Cortex of kidney (tissue), 1 donor: ENCODE measurements at places on chromosomes 16 and 17.
A peak's percentile ranks its signal among the peaks of the same experiment; 100 is the strongest.

- no peak for DNase-seq
Measured at GRCh38 chr17:4411201-4411600, 22.5 kb upstream of the SPNS3 start.

- DNase-seq: no peak
Measured at GRCh38 chr17:38890410-38890746, 20.5 kb downstream of the LASP1 start.

- DNase-seq: no peak
Measured at GRCh38 chr17:76997981-76998531, 129.9 kb downstream of the MGAT5B start.

DNA sequence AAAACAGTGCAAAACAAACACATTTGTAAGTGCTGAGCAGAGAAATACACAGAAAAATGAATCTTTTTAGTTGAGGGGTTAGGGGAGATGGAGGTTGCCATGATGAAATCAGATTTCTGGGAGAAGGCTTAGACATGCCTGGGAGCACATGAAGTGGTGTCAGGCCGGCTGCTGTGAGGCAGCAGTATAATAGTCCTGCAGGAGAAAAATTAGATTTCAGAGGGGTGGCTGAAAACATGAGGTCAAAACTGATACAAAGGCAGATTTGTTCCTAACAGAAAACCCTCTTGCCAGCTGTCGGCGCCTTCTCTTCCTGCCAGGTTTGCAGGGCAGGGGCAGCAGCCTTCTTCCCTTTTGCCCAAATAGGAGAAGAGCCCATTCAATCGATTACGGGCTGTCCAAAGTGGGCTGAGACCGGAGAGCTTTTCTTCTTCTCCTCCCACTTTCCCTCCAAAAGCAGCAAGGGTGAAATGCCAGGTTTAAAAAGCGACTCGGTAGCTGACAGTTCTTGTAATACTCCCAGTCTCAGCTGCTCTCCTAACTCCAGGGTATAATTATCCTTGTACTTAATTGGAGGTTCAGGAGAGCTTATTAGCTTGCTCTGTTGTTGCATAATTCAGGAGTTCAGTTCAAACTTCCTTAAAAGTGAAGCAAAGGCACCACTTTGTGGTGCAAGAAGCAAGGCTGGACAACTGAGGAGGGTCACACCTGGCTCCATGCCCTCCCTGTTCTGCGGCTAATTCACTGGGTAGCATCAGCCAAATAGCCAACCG is 80.0 kb downstream of the PCTP start:
- DNase-seq: no peak

DNA sequence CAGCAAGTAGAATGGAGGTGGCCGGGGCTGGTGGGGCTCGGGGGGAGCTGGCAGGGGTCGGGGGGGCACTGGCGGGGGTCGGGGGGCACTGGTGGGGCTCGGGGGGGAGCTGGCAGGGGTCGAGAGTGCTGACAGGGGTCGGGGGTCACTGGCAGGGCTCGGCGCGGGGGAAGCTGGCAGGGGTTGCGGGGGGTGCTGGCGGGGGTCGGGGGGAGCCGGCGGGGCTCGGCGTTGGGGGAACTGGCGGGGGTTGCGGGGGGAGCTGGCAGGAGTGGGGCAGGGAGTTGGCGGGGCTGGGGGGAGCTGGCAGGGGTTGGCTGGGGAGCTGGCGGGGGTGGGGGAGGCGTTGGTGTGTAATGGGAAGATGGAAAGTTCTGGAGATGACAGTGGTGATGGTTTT is 25.1 kb downstream of the CCDC57 start:
- no peak for DNase-seq

DNA sequence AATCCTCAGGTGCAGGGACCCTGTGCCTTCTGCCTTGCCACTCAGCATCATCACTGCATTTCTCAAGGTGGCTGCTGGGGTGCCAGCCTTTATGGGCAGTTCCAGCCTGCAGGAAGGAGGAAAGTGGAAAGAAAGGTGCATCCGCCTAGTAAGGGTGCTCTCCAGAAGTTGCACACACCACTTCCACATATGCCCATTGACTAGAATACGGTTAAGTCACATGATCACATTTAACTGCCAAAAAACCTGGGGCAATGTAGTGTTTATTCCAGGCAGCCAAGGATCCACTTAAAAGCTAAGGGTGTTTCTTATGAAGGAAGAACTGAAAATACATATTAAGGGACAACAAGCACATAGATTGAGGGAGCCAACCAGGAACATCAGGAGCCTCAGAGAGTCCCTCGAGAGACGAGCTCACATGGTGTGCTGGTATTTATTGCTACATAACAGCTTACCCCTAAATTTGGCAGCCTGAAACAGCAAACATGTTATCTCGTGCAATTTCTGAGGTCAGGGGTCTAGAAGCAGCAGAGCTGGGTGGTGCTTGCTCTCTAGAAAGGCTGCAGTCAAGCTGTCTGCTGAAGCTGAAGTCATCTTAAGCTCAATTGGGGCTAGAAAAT is 52.0 kb upstream of the MMP2 start:
- DNase-seq: no peak

DNA sequence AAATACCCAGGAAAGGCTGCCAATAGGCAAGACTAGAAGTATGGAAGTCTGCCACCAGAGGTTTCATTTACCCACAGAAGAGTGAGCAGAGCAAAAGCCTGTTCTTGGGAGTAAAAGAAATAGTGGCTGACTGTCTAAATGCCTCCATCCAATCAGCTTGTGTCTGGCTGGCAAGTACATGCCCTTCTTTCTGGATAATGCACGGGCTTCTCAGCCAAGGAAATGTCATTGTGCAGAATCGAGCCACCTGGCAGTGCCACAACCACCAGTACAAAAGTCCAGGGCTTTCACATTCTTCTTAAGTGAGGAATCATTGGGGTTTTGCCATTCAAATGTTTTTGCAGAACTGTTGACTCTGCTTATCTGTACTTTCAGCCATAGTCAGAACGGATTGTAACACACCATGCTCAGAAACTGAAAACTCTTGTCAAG is 10.1 kb upstream of the ERCC4 start:
- no peak for DNase-seq

- no peak for DNase-seq
Measured at GRCh38 chr17:66777689-66778225, 57.2 kb upstream of the CACNG5 start.

DNA sequence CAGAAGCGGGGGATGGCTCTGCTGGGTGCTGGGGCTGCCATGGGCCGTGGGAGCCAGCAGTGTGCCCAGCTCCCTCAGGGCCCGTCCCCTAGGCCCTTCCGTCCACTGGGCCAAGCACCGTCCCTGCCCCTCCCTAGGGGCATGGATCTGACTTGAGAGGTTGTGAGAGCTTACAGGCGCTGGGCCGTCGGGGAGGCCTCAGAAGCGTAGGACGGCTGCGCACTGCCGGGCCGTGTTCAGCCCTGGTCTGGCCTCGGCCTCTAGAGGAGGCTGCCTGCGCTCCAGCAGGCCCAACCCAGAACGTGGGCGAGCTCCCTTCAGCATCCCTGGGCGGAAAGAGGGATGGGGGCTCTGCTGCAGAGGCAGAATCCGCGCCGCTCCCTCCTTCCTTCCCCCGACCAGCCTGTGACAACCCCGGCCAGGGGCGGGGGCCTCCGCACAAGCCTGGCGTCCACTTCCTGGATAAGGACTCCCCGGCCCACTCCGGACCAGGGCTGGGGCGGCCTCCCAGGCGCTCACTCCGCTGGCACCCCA is 685 bp upstream of the MPG start:
- DNase-seq: no peak

GRCh38 chr16:10206215-10206614 is 24.0 kb upstream of the GRIN2A start:
- DNase-seq: no peak

GRCh38 chr16:56341656-56342399 is 83.5 kb downstream of the AMFR start:
- no peak for DNase-seq

- no peak for DNase-seq
Measured at GRCh38 chr16:52497067-52497816, 49.7 kb downstream of the TOX3 start.

DNA sequence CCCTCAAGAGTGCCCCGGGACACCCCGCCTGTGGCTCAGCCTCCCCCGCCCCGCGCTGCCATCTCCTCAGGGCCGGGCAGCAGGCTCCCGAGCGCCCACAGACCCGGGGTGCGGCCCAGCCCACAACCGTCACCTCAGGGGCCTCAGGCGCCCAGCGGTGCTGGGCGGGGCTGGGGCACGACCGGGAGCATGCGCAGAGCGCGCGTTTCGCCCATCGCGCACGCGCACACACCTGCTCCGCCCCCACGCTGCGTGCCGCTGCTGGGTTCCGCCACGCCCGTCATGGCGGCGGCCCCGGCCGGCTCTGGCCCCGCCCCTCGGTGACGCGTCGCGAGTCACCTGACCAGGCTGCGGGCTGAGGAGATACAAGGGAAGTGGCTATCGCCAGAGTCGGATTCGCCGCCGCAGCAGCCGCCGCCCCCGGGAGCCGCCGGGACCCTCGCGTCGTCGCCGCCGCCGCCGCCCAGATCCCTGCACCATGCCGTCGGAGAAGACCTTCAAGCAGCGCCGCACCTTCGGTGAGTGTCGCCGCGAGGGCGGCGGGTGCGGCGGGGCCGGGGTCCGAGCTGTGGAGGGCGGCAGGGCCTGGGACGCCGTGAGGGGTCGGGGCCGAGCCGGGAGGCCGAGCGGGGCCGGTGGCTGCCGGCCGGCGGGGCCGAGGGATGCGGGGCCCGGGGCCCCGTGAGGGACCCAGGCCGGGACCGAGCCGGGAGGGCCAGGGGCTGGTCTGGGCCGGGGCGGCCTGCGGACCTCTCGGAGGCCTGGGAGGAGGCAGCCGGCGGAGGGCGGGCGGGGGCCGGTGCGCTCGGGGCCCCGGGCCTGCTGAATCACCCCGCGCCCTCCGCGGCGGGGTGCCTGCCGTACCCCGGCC is at the start of gene MAP1LC3B:
Gene MAP1LC3B, plus strand, starts transcription at position 387 of the 871 bp plus-strand sequence. Its CDS starts 92 bp downstream, at position 479.
- peak; percentile 96 for DNase-seq

GRCh38 chr16:67534431-67534830 is 5.8 kb downstream of the RIPOR1 start:
- no peak for DNase-seq
